ENCODE measurements at places on chromosomes 7 and 10.

DNA sequence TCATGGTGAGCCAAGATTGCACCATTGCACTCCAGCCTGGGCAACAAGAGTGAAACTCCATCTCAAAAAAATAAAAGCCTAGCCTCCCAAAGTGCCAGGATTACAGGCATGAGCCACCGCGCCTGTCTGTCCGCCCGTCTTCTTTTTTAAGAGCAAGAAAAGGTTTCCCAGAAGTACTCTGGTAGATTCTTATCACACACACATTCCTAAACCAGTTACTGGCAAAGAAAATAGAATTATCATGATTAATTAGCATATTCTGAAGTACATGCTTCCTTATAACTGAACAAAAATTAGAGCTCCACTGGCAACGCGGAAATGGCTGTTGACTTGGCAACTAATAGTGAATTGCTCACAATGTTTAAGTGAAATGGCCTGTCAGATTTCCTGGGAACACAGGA is 87.0 kb downstream of the ADK start:
- DNase-seq, result no peak

- no peak for DNase-seq
These were observed 792 bp downstream of the ZNF746 start for GRCh38 chr7:149496642-149497391.

- DNase-seq, result no peak
These were observed 385.3 kb upstream of the ADARB2 start for GRCh38 chr10:2122431-2123124.

- no peak for DNase-seq
These were observed 17.1 kb downstream of the VOPP1 start for GRCh38 chr7:55555160-55555559.

DNA sequence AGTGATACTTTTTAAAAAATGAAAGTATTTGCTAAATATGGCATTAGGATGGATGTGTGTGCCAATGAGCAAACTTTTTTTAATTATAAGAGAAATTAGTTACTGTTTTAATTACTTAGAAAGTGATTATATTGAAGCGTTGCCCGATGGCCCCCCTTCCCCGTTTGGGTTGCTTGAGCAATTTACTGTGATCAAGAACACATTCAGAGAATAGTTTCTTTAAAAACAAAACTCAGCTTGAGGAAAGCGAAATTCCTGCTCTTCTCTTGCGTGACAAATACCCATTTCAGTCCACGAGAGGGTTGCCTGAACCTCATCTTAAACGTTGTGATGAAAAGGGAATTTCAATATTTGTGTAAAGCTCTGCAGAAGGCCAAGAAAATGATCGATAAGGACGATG is 234.1 kb downstream of the GATA3 start:
- no peak for DNase-seq

DNA sequence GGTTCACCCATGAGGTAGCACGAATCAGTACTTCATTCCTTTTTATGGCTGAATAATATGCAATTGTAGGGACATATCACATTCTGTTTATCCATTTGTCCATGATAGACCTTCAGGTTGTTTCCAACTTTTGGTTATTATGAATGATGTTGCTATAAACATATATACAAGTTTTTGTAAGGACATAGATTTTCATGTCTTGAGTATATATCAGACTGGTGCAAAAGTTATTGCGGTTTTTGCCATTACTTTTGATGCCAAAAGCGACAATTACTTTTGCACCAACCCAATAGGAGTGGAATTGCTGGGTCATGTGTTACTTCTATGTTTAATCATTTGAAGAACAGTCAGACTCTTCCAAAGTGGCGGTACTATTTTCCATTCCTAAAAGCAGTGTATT is 361.5 kb downstream of the RPS24 start:
- no peak for DNase-seq

DNA sequence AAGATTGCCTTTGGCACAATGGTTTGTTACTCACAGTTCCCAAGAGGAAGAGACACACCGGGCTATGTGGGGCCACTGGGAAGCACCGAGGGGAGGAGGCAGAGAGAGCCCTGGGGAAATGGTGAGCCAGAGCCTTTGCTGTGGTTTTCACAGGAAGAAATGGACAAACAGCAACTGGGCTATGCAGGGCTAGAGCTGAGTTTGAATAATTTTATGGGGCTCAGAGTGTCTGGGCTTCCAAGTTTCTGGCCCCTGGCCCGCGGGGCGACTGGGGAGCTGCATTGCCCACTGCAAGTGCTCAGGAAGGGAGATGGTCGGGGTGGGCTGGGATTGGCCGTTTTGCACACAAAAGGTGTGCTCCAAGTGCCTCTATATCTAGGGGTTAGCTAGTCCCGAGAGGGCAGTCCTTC is 92.6 kb downstream of the CHST15 start:
- peak; percentile 31 for DNase-seq

- no peak for DNase-seq
These were observed 2.8 kb downstream of the UPK3B start for GRCh38 chr7:76512941-76513816.

DNA sequence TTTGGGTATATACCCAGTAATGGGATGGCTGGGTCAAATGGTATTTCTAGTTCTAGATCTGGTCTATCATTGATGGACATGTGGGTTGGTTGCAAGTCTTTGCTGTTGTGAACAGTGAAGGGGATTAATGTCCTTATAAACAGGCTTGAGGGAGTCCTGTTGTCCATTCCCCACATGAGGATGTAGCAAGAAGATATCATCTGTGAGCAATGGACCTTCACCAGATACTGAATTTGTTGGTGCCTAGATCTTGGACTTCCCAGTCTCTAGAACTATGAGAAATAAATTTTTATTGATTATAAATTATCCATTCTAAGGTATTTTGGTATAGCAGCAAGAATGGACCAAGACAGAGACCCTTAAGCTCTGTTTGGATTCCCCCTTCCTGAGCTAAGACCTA is 72.2 kb upstream of the RELN start:
- no peak for DNase-seq

GRCh38 chr7:153567426-153567825 is 484.8 kb upstream of the DPP6 start:
- no peak for DNase-seq

DNA sequence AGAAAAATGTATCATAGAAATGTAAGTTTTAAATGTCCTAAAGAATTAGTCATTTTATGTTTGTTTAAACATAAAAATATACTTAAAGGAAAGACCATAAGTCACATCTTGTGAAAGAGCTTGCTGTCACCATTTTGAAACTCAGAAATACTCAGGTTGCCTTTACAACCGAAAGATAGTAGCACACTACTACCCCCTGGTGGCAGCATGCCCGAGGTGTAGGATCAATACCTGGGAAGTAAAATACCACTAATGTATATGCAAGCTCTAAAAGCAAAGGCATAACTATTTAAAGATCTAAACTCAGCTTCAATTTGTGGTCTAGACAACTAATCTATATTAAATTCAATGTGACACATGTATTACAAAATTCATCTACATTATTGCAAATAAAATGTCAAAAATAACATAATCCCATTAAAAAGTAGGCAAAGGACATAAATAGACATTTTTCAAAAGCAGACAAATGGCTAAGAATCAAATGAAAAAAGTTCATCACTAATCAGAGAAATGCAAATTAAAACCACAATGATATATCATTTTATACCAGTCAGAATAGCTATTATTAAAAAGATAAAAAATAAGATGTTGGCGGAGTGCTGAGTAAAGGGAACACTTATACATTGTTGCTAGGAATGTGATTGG is 47.7 kb upstream of the FGL2 start:
- DNase-seq, result peak; percentile 35

DNA sequence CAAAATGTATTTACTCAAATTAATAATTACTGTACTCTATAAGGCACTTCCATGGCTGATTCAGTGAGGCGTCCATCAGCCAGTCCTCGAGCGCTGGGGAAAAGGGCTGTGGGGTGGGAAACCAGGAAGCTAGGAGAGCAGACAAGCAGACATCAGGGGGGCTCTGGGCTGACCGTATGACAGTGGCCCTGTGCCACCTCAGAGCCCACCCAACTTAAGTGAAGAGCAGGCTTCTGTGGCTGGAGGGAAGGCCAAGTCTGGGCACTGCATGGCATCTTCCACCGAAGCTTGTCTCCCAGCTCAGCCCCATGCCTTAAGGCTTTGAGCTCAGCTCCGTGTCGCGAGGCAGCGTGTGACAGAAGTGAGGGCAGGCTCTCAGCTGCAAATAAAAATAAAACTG is 464.5 kb upstream of the ZMIZ1 start:
- DNase-seq, result no peak

DNA sequence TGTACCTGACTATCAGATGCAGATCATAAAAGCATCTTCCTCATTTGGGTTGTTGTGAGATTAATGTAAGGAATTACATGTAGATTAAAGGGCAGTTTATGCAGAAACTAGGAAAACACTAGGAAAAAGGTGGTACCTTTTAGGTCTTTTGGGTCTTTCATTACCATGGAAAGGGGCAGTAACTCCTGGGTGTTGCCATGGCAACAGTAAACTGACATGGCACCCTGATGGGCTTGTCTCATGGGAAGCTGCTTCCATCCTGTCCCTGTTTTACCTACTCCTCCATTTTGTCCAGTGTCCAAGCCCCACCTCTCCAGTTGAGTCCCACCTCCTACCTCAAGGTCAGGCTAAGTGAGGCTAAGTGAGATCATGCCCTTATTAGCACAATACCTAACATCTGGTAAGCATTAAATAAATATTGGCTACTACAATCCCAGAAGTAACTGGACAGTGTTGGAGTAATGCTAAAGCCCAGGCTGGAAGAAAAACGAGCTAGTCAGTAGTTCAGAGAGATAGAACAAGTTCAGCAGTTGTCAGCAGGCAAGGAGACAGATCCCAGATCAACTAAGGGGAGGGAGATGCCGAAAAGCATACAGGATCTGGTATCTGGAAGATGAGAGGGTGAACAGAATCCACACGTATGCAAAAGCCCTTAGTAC is 240.0 kb upstream of the AUTS2 start:
- DNase-seq, result no peak

DNA sequence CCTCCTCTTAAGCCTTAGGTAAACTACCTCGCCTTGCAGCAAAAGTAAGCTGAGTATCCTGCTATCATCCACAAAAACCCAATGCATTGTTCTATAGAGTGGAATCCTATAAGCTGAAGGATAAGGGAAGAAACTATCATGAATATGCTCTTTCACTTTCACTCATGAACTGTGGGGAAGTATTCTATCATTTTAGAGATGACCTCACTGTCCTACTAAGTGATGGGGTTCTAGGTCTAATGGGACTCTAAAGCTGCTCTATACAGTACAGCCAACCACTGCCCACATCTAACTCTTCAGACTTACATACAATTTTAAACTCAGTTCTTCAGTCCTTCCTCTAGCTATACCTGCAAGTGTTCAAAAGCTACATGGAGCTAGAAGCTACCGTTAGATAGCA is 16.2 kb downstream of the MKRN1 start:
- no peak for DNase-seq

DNA sequence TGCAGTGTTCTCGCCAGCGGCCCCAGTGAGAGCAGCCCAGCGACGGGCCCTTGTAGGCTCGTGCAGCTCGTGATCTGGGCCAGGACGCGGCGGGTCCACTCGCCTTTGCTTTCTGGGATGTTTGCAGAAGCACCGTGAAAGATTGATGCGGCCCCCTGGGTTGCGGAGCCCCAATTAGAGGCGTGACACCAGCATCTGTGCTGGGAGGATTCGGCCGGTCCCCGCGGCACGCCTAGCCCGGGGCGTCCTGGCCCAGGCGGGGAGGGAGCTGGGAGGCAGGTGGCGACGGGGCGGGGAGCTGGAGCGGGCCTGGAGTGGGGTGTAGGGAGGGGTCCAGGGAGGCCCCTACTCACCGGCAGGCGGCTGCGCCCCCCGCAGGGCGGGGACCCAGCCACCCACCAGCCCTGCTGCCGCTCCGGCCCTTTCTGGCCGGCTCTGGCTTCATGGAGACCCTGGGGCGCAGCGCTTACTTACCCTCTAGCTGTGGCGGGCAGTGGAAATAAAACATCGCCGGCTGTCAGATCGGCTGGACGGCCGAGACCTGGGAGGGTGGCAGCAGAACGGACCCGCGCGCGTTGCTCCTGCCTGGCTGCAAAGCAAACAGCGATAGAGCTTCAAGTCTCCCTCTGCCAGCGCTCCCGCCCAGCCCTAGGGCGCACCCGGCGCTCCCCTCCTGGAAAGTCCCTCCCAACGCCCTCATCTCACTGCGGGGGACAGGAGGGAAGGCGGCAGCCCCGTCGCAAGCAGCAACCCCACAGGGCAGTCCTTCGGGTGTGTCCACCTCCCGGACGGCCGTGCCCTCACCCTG is 752 bp downstream of the DRGX start:
- DNase-seq, result no peak

- DNase-seq, result no peak
These were observed 1211.6 kb upstream of the LRRN3 start for GRCh38 chr7:109879287-109879828.

Data from AG09309 (cell line).